ENCODE measurements at places on chromosomes 11 and 22. TPM values are rescaled to one million over a fixed set of nuclear protein-coding genes. Genes with fewer than 3 reads are reported as not detected.

Gene HPX
- total RNA-seq = not detected

Gene SCN2B
- not detected for total RNA-seq

Gene SCGB2A2
- not detected for total RNA-seq

Gene C22orf23
- not detected for total RNA-seq

Gene DLG2
- total RNA-seq = 1.2 TPM

Gene P2RX6
- total RNA-seq = 0.38 TPM

Gene FAM180B
- total RNA-seq = not detected

Gene OR51B5
- total RNA-seq = not detected

Gene ESAM
- 0.94 TPM for total RNA-seq

Gene PIWIL4
- 0.36 TPM for total RNA-seq

Gene SPON1
- 0.08 TPM for total RNA-seq

Gene FAM111A
- 71.2 TPM for total RNA-seq

Gene ZNF280B
- 3.8 TPM for total RNA-seq

Gene TRPM5
- not detected for total RNA-seq

Gene CD3D
- total RNA-seq = 417 TPM

Gene RIMBP3B
- total RNA-seq = 0.42 TPM

Gene NPTXR
- 3.6 TPM for total RNA-seq

Gene TMEM138
- 68.8 TPM for total RNA-seq

Gene SPINDOC
- total RNA-seq = 49.7 TPM

Gene SCO2
- total RNA-seq = 0.97 TPM

Gene OR6A2
- 0.06 TPM for total RNA-seq
